ENCODE measurements at places on chromosomes 1 and 21. TPM values are rescaled to one million over a fixed set of nuclear protein-coding genes. Genes with fewer than 3 reads are reported as not detected.

GRCh38 chr1:110634455-110635311 lies 28.5 kb upstream of the KCNA2 start:
- DNase-seq, result peak; percentile 97

CCDC181 gene
- 4.8 TPM for total RNA-seq

GRCh38 chr1:15264769-15265168 lies 17.7 kb downstream of the FHAD1 start:
- no peak for DNase-seq

GRCh38 chr1:179448437-179449149 lies 82.8 kb downstream of the AXDND1 start:
- no peak for DNase-seq

GRCh38 chr1:94856004-94856403 lies 35.8 kb downstream of the SLC44A3 start:
- no peak for DNase-seq

- no peak for DNase-seq
These were observed 251.8 kb downstream of the ADGRL2 start for GRCh38 chr1:82052563-82052962.

DNA sequence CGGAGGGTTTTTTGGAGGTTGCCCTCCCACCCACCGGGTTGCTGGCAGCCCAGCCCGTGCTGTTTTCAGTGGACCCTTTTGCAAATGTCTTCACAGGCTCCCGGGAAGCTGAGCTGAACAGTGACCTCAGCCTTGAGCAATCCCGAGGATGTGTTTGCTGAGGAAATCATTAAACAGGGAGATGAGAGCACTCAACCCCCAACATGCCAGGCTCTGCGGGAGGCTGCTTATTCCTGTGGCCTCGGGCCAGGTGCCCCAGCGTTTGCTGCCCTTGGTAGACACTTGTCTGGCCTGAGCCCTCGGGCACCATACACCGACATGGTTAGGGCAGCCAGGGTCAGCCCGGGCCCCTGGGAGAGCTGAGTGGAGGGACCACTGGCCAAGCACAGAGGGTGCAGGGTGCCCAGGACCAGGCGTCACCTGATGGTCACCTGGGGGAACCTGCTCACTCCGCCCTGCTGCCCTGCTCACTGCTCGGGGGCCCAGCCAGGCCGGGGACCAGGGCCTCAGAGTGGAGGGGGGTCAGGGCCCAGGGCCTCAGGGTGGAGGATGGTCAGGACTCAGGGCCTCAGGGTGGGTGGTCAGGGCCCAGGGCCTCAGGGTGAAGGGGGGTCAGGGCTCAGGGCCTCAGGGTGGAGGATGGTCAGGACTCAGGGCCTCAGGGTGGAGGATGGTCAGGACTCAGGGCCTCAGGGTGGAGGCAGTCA lies 42.5 kb upstream of the POFUT2 start:
- peak; percentile 85 for DNase-seq

SMCP gene
- not detected for total RNA-seq

- DNase-seq, result no peak
These were observed 22.1 kb downstream of the OMA1 start for GRCh38 chr1:58524353-58524945.

- DNase-seq, result peak; percentile 57
These were observed 5.0 kb downstream of the PFKL start for GRCh38 chr21:44304877-44305293.

IL22RA1 gene
- 0.17 TPM for total RNA-seq
